Stromal cell of bone marrow (primary cell): ENCODE measurements at places on chromosomes 16 and 17.

- peak; percentile 13 for DNase-seq
Observed at GRCh38 chr17:78541488-78542206, 35.5 kb downstream of the DNAH17 start.

GRCh38 chr16:88777471-88778270 is 7.3 kb downstream of the PIEZO1 start:
- no peak for DNase-seq

DNA sequence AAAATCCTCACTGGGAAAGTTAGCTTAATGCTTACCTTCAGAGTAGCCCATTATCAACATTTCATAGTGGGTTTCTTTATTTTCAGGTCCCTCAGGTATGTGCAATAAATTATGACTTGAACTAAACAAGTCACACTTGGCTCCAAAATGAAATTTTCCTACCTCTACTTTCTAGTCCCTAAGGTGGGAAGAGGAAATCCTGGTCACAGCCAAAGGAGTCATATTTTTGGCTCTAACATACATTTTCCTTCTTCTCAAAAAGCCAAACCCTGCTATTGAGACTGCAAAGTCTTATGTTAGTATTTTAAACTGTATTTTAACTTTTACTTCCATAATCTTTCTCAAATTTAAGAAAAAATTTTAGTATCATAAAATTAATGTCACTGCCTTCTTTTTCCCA is 128.9 kb downstream of the BRIP1 start:
- no peak for DNase-seq

DNA sequence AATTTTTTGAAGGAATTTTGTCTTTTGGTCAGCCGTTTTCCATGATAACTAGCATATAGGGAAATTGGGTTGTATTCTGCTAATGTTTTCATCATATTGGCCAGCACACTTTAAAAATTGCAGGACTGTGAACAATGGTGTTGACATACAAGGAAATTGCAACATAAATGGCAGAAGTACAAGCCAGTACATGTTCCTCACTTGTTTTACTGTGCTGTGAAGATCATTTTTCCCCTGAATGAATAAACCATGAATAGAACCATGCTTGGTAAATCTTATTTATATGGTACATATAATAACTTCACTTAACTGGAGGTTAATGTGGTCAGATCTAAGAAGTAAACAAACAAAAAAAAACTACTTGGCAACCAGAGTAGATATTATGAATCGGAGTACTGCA is 22.8 kb downstream of the OMG start:
- peak; percentile 65 for DNase-seq

- DNase-seq, result no peak
Observed at GRCh38 chr16:5895976-5896375, 798.4 kb upstream of the EEF2KMT start.

DNA sequence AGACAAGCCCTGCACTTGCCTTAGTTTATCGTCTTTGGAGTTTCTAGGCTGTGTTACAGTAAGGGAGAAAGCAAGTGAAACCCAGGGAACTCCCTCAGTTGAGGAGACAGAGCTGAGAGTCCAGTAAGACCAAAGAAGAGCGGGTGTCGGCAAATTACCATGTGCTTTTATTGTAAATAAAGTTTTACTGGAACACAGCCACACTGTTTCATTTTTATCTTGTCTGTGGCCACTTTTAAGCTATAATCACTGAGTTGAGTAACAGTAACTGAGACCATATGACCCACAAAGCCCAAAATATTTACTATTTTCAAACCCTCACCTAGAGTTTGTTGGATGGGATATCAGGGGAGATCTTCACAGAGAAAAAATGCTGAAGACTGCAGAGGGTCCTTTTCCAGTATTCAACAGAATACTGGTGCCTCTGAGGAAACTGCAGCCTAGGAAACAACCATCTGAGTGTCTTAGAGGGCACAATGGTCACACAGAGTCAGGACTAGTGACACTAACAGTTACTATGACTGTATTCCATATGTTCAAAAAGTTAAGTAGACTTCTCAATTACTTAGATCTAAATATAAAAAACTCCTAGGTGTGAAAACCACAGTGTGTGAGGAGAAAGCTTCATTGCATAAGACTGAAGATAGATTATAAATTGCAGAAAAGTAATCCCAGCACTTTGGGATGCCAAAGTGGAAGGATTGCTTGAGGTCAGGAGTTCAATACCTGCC is 351.1 kb upstream of the TBX2 start:
- DNase-seq, result no peak

DNA sequence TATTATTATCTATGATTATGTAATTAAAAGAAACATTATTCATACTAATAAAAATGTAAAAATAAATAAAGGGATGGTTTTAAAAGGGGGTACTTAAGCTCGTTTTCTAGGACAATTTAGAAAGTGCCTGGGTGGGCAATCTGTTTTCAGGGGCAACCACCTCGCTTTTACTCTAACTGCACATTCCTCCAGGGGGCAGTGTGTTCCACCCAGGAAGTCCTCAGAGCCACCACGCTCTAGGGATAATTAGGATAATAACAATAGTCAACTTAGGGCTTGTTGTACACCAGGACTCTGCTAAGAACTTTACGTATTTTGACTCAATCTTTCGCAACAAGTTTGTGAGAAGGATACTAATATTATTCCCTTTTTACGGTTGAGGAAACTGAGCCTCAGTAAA is 396.7 kb upstream of the MAF start:
- DNase-seq, result no peak

DNA sequence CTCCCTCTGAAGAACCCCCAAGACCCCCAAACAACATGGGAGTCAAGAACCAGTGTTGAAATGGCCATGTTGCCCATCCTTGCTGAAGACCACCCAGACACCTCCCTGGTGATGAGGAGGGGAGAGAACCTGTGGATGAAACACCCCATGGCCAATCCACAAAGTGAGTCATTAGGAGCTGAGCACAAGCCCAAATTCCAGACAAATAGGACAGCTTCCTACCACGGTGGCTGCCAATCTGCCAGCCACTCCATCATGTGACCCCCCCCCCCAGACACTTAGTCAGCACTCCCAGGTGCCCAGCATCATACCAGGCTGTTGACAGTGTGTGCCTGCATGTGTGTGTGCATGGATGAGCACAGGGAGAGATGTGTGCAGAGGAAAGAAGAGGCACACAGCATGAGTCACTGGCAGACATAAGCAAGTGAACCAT is 26.4 kb upstream of the RPL38 start:
- peak; percentile 20 for DNase-seq

DNA sequence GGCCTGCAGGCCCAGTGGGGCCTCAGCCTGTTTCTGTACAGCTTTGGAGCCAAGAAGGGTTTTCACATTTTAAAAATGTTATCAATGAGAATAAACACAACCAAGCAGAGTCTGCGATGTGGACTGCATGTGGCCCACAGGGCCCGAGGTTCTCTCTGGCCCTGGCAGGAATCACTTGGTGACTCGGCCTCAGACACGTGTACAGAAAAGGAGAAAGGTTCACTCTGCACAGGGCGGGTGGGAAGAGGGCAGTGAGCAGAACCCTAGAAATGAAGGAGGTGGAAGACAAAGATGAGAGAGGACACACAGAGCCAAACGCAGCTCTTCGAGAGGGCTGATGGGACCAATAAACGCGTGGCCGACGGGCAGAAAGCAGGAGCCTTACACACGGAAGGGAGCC is 11.6 kb upstream of the ZNF750 start:
- DNase-seq, result no peak

GRCh38 chr17:28737770-28738679 is 5.8 kb upstream of the TRAF4 start:
- no peak for DNase-seq

GRCh38 chr16:372302-372983 is 2.1 kb upstream of the MRPL28 start:
- DNase-seq, result no peak

- DNase-seq, result no peak
Observed at GRCh38 chr16:51310159-51310558, 159.1 kb upstream of the SALL1 start.

DNA sequence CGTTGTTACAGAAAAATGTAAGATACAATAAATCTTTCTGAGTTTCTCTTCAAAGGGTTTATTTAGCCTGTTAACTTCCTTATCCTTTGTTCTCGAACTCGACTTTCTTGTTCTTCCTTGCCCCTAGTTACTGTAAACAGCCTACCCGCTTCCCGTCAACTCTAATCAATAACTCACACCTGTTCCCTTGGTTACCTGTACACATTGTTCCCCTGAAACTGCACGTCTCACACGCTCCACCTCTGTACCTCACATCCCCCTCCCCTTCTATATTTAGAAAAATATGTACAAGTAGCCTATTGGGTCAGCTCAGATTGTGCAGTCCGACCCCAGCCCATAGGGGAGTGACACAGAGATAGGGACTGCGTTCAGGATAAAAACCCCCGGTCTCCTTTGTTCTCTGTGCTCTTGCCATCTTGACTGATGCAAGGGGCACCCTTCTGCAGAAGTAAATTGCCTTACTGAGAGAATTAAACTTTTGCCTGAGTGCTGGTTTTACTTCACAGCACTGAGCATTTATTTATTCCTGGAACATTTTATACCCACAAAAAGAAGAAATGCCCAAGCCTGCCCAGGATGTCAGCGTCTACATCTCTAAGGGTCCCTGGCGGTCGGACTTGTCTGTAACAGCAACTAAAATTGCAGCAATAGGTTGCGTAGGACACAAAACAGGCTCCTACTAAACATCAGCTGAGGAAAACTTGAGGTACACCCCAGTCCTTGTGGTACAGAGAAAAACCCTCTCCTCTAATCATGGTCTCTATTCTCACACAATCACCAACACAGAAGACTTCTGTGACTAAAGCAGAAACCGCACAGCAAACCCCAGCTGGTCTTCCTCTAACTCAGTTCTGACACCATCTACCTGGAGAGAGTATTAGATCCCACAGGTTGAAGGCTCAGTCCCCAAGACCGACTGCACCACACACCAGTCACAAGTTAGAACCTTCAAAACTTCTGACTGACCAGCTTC is 11.3 kb downstream of the WDR45B start:
- DNase-seq, result no peak

- no peak for DNase-seq
Observed at GRCh38 chr17:69441179-69441578, 26.7 kb downstream of the MAP2K6 start.

DNA sequence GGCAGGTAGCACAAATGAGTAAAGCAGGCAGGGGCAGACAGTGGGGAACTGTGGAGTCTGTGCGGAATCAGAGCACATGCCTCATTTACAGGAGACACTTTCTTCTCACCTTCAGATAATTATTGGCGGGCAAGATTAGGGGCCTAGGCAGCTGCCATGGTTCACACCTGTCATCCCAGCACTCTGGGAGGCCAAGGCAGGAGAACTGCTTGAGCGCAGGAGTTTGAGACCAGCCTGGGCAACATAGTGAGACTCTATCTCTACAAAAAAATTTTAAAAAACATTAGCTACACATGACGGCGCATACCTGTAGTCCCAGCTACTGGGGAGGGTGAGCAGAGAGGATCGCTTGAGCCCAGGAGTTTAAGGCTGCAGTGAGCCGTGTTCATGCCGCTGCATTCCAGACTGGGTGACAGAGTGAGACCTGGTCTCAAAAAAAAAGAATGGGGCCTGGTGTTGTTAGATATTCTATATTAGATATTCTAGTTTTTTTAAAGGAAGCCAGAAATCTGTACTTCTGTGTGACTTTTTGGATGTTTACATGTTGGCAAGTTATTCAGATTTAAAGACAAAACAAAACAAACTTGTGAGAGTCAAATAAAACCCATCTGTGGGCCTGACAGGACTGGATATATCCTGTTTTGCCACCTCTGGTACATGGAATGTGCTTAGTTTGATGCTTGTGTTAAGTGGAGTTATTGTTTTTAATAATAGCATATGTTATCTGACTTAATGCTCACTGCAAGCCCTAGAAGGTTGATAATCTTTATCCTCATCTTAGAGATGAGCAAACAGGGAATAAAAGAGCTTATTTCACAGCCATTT is 4.9 kb upstream of the LPCAT2 start:
- no peak for DNase-seq

GRCh38 chr17:4142107-4142900 is 526 bp downstream of the ZZEF1 start:
- DNase-seq, result no peak
